Stimulated activated CD8-positive, alpha-beta memory T cell treated with anti-CD3 and anti-CD28 coated beads, Interleukin-4, amount 100 ng/mL, for 1 hour (primary cell): ENCODE measurements at places on chromosomes 5 and 9.

GRCh38 chr5:43150748-43151147 is 30.0 kb downstream of the ZNF131 start:
- no peak for DNase-seq

DNA sequence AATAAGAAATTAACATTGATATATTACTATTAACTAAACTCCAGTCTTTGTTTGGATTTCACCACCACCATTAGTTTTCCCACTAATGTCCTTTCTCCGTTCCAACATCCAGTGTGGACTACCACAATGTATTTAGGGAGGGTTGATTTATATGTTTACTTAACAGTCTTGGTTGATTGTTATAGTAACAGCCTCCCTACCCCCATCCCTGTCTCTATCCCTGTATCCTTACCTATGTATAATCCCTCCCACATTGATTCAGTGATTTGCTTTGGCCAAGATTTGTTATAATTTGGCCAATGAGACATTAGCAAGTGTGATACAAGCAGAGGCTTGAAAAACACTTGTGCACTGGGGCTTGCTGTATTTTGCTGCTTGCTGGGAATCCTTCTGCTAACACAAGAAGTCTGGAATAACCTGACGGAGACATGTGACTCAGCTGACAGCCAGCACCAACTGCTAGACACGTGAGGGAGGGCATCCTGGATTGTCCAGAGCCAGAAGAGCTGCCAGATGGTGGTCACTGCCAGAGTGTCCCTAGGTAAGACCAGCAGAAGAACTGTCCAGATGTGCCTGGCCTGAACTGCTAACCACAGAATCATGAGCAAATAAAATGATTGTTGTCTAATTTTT is 51.2 kb upstream of the TCF7 start:
- no peak for DNase-seq

- DNase-seq: no peak
These were observed 119.6 kb downstream of the EFNA5 start for GRCh38 chr5:107551088-107551487.

- no peak for DNase-seq
These were observed 89.5 kb downstream of the TSSK1B start for GRCh38 chr5:113344973-113345940.

DNA sequence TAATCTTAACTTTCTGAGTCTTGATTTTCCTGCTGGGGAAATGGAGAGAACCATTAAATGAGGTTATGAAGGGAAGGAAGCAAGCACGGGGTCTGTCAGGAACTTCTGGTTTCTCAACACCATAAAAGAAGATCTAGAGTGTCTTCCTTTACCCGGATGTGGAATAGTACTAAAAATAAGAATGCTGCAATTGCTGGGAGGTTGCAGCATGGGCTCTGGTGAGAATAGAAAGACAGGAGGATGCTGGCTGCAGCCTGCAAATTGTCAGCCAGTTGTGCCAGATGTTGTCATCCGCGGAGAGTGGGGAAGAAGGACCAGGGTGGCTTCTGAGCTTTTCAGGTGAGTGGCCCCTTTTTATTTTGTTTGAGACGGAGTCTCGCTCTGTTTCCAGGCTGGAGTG is 69.3 kb upstream of the STC2 start:
- DNase-seq: no peak

- no peak for DNase-seq
These were observed 101.7 kb upstream of the SPOCK1 start for GRCh38 chr5:137600721-137601360.

DNA sequence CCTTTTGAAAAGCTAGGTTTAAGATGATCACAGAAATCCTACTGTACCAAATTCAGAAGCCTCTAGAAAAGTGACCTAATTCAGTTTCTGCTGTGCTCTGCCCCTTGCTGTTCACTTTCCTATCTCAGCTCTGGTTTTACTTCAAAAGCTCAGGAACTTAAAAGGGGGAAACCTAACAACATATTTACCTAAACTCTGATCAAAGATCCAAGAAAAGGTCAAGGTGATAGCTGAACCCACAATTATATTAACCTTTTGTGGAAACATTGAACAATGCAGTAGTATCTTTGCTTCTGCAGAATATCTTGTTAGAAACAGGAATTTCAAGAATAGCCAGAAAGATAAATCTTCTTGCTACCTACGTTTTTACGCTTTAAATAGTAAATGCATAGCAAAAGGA is 568.5 kb downstream of the PDE4D start:
- no peak for DNase-seq

DNA sequence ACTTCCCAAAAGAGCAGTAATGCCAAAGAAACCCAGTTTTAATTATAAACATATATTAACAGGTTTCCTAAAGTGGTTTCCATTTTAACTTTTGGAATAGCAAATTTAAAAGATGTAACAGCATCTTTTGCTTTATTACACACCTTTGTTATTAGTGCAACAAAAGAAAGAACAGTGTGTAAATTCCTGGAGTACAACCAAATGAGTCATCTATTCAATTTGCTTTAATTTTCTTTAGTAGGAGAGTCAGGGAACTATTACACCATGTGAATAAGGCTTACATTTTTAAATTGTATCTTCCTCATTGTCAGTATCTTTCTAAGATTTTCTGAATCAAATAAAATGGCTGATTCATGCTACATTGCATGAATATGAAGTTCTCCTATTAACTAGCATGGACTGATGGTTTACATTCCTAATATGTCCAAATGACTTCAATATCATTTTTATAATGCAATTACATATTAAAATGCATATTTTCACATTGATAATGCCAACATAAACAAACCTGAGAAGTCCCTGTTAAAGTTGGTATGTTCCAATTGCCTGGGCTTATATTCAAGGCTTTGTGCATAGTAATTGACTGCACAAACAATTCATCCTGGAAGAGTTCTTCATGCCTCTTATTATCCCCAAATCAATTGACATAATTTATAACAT is 22.5 kb downstream of the EDIL3 start:
- no peak for DNase-seq

- no peak for DNase-seq
These were observed 44.9 kb upstream of the RAPGEF6 start for GRCh38 chr5:131679911-131680310.

- DNase-seq: no peak
These were observed 72.4 kb downstream of the TEK start for GRCh38 chr9:27181381-27181780.

DNA sequence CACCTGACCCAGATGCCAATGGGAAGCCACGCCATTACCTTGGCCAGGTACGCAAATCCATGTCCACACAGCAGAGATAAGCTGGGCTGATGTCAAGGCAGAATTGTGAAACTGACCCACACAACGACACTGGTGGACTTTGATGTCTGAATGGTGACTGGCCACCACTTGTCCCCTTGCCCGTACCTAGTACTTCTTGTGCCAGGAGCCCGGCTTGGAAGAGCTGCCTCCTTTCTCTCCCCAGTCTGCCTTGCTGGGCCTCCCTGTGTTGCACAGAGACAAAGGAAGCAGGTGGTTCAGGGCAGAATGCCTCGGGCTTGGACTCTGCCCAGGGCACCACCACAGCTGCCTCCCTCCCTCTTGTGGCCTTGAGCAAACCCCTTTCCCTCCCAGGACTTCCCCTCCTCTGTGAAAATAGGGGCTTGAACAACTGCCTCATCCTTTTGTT is 23.3 kb downstream of the PTGES2 start:
- DNase-seq: no peak

- no peak for DNase-seq
These were observed 34.7 kb downstream of the MSX2 start for GRCh38 chr5:174759091-174759490.

- no peak for DNase-seq
These were observed 102.5 kb downstream of the PDE6A start for GRCh38 chr5:149841851-149842793.

- no peak for DNase-seq
These were observed 265.5 kb upstream of the CD180 start for GRCh38 chr5:67462147-67462546.

DNA sequence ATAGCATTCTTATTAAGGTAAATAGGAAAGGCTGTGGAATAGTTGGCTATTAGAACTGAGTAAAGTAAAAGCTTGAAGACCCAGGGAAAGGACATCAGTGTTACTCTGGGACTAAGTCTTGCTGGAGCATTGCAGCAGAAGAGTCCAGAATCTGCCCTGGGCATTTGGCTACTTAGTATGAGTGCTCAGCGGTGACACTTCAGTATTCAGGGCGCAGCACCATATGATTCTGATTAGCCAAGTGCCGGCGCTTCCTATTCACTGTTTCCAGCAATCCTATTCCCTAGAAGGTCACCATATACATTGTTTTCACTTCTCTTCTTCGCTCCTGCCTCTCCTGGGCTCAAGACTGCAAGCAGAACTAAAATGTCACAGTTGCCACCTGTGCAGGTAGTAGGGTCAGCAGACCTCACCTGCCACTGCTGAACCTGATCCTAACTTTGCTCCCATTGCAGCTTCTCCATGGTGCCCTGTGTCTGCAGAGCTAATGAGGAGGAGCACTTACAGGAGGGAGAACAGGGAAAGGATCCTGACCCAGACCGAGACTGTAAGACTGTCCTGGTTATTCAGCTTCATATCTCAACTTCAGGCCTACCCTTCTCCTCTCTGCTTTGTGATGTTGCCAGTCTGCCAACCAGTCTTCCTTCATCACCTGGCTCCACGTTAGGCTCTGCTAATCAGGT is 313.6 kb upstream of the PIK3R1 start:
- no peak for DNase-seq

- DNase-seq: no peak
These were observed 38.6 kb downstream of the CAMK4 start for GRCh38 chr5:111262815-111263214.

GRCh38 chr5:153212471-153212870 is 278.0 kb upstream of the GRIA1 start:
- no peak for DNase-seq
